ENCODE measurements at places on chromosomes 3 and 15. TPM values are rescaled to one million over a fixed set of nuclear protein-coding genes. Genes with fewer than 3 reads are reported as not detected.

ITIH1 gene
- total RNA-seq = not detected

DNA sequence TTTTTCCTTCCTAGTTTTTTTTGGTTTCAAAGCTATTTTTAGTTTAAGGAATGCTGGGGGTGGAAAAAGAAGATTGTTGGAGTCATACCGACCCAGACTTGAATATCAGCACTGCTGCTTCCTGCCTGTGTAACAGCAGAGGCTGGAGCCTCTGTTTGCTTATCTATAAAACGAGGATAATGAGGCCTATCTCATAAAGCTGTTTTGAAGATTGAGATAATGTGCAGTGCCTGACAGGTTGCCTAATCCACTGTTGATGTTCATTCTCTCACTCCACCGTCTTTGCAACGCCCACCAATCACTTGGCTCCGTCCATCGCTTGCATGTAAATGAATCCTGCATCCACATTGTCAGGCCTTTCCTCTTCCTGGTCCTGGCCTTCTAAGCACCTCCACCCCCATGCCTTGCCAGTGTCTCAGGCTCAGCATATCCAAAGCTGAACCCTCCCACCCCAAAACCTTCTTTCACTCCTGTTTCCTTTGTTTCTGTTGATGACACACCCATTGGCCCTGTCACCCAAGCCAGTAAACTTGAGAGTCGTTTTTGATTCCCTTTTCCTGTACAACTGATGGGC lies 94.9 kb downstream of the MEX3B start:
- H3K4me1 ChIP-seq = peaks cover 12% of the 10 kb centered on the region
- no peaks in the 10 kb centered on the region for H3K36me3 ChIP-seq
- peak; percentile 75 for DNase-seq
- no peak overlapping the region for H3K4me3 ChIP-seq

DNA sequence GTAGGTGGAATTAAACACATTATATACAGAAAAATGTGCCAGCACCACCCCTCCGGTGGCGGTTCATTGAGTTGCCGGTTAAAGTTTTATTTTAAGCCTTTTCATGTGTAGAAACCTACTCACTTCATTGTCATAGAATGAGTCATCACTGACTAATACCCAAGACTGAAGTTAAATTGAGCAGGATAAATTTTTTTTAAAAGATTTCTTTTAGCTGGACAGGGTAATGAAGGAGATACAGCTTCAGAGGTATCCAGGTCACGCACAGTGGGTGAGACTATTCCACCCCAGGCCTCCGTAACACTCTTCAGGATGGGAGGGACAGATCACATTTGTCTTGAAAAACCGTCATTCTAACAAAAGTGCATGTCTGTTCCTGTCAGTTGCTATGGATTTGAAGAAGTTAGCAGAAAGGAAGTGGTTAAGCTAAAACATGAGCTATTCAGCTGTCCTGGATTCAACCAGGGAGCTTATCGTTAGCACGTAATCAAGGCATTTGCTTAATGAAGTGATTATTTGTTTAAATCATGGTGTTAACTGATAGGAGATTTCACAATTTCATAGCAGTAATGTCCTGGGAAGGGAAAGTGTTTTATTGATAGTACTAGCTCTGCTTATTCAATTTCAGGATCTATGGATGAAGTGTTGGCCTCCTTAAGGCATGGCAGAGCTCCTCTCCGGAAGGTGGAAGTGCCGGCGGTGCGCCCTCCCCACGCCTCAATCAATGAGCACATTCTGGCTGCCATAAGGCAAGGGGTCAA lies 23.4 kb downstream of the WHAMM start:
- peaks cover 10% of the 10 kb centered on the region for H3K4me1 ChIP-seq
- no peaks in the 10 kb centered on the region for H3K27me3 ChIP-seq
- H3K27ac ChIP-seq = peak overlapping the region; percentile 85
- H3K4me3 ChIP-seq = no peak overlapping the region
- peaks cover 54% of the 10 kb centered on the region for H3K36me3 ChIP-seq

- no peak overlapping the region for H3K27ac ChIP-seq
- H3K4me3 ChIP-seq = no peak overlapping the region
- peaks cover 9% of the 10 kb centered on the region for H3K27me3 ChIP-seq
- no peaks in the 10 kb centered on the region for H3K36me3 ChIP-seq
- no peaks in the 10 kb centered on the region for H3K4me1 ChIP-seq
- no peak for DNase-seq
These were observed 170.4 kb upstream of the IQSEC1 start for GRCh38 chr3:13243586-13243985.

KCNAB1 gene
- under 0.01 TPM for total RNA-seq

- H3K4me1 ChIP-seq = no peaks in the 10 kb centered on the region
- H3K27me3 ChIP-seq = no peaks in the 10 kb centered on the region
- no peak overlapping the region for H3K4me3 ChIP-seq
- H3K27ac ChIP-seq = no peak overlapping the region
These were observed 102.5 kb upstream of the COL6A5 start for GRCh38 chr3:130242850-130243569.

GRCh38 chr3:133675631-133676335 lies 14.0 kb upstream of the TOPBP1 start:
- no peak overlapping the region for H3K4me3 ChIP-seq
- no peaks in the 10 kb centered on the region for H3K4me1 ChIP-seq
- no peaks in the 10 kb centered on the region for H3K36me3 ChIP-seq

PLA2G4D gene
- not detected for total RNA-seq

GRCh38 chr3:40047406-40047805 lies 238.0 kb downstream of the MYRIP start:
- H3K36me3 ChIP-seq = no peaks in the 10 kb centered on the region
- H3K4me3 ChIP-seq = no peak overlapping the region
- H3K27me3 ChIP-seq = no peaks in the 10 kb centered on the region
- no peak overlapping the region for H3K27ac ChIP-seq
- no peak for DNase-seq
- H3K4me1 ChIP-seq = no peaks in the 10 kb centered on the region

DNA sequence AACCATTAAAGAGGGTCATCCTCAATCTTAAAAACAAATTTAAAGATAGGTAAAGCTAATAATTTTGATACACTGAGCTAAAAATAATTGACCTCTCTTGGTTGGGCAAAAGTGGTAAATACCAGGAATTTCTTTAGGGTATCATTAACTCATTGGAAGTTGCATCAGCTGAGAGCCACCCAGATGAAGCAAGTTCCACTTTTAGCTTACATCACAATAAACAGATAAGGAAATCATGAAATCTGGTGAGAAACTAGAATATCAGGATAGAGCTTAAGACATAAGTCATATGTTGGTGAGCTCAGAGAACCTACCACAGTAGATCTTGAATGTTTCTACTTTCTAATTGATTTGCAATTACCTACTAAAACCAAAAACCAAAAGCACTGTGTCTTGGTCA lies 97.4 kb upstream of the SLC2A2 start:
- no peaks in the 10 kb centered on the region for H3K4me1 ChIP-seq
- no peak overlapping the region for H3K27ac ChIP-seq
- no peak overlapping the region for H3K4me3 ChIP-seq
- no peaks in the 10 kb centered on the region for H3K27me3 ChIP-seq
- DNase-seq = peak; percentile 24
- H3K36me3 ChIP-seq = peaks cover 4% of the 10 kb centered on the region

- no peaks in the 10 kb centered on the region for H3K36me3 ChIP-seq
- H3K4me3 ChIP-seq = no peak overlapping the region
- no peak overlapping the region for H3K27ac ChIP-seq
- H3K4me1 ChIP-seq = peaks cover 1% of the 10 kb centered on the region
- no peak for DNase-seq
These were observed 110.3 kb upstream of the KLF13 start for GRCh38 chr15:31216215-31216911.

- H3K27me3 ChIP-seq = no peaks in the 10 kb centered on the region
- no peaks in the 10 kb centered on the region for H3K36me3 ChIP-seq
- DNase-seq = no peak
- no peak overlapping the region for H3K4me3 ChIP-seq
These were observed 100.5 kb upstream of the RGMA start for GRCh38 chr15:93189561-93189960.

PGBD4 gene
- 1.9 TPM for total RNA-seq

TXNRD3 gene
- 8.1 TPM for total RNA-seq

- DNase-seq = no peak
- no peaks in the 10 kb centered on the region for H3K27me3 ChIP-seq
- H3K36me3 ChIP-seq = no peaks in the 10 kb centered on the region
- H3K27ac ChIP-seq = no peak overlapping the region
- no peak overlapping the region for H3K4me3 ChIP-seq
These were observed 98.5 kb downstream of the WNT7A start for GRCh38 chr3:13781417-13781816.

GRCh38 chr3:128051459-128051836 lies 789 bp upstream of the SEC61A1 start:
- H3K27ac ChIP-seq = peak overlapping the region; percentile 78
- H3K4me3 ChIP-seq = peak overlapping the region; percentile 94
- H3K36me3 ChIP-seq = peaks cover 12% of the 10 kb centered on the region
- peaks cover 7% of the 10 kb centered on the region for H3K27me3 ChIP-seq
- H3K4me1 ChIP-seq = peaks cover 7% of the 10 kb centered on the region
- no peak for DNase-seq

DNA sequence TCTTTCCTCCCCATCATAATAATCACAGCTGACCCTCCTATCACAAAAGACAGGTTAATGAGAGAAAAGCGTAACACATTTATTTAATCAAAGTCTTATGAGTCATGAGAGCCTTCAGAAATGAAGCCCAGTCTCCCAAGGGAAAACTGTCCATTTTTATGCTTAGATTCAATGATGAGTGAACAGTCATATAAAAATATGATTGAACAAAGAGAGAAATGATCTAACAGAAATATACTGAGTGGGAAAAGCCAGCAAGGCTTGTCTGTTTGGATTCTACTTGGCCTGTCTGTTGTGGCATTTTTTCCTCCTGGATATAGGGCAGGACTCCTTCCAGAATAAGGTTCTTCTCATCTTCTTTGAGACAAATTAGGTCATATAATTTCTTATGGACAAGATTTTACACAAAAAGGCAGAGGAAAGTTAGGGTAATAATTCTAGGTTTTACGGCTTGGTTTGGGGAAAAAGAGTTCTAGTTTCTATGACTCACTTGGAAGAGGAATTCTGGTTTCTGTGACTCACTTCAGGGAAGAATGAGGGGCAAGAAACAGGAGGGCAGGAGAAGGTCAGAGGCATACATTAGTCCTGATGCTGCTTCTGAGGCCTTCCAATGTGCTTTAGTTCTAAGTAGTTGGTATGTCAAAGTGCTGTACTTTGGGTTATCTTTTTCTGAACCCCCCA lies 534.2 kb downstream of the ZIC1 start:
- peak; percentile 93 for DNase-seq
- H3K27me3 ChIP-seq = no peaks in the 10 kb centered on the region
- H3K4me3 ChIP-seq = no peak overlapping the region
- no peaks in the 10 kb centered on the region for H3K36me3 ChIP-seq
- H3K4me1 ChIP-seq = peaks cover 11% of the 10 kb centered on the region

GRCh38 chr15:69693059-69693458 lies 240.4 kb downstream of the RPLP1 start:
- no peak overlapping the region for H3K27ac ChIP-seq
- no peak for DNase-seq
- peaks cover 55% of the 10 kb centered on the region for H3K27me3 ChIP-seq
- no peak overlapping the region for H3K4me3 ChIP-seq
- H3K4me1 ChIP-seq = no peaks in the 10 kb centered on the region
- no peaks in the 10 kb centered on the region for H3K36me3 ChIP-seq

DNA sequence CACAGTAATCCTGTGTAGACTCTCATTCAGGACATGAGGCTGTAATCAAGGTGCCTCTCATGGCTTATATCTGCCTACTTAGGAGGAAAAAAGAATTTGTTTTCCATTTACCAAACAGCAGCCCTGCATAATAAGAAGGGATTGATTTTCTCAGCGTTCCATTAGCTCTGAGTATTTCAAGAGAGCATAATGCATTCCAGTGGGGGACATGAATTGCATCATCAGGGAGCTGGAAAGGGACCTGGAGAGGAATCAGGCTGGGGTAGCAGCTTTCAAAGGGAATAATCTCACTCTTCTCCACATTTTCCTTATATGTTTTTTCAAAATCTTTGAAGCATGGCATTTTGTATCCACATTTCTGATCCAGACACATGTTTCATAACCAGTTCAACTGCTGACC lies 150.6 kb upstream of the ANKRD28 start:
- H3K4me3 ChIP-seq = no peak overlapping the region
- no peaks in the 10 kb centered on the region for H3K27me3 ChIP-seq
- H3K27ac ChIP-seq = no peak overlapping the region
- DNase-seq = no peak

POLQ gene
- total RNA-seq = 5.0 TPM

- no peak overlapping the region for H3K4me3 ChIP-seq
- peak; percentile 10 for DNase-seq
- H3K27me3 ChIP-seq = no peaks in the 10 kb centered on the region
- H3K36me3 ChIP-seq = no peaks in the 10 kb centered on the region
These were observed 17.3 kb upstream of the CRYBG3 start for GRCh38 chr3:97804471-97804870.
